ENCODE measurements at places on chromosomes 6 and 20. TPM values are rescaled to one million over a fixed set of nuclear protein-coding genes. Genes with fewer than 3 reads are reported as not detected.

The PLA2G7 gene
- total RNA-seq, result not detected

The LMBRD1 gene
- total RNA-seq, result 47.6 TPM

The LY86 gene
- not detected for total RNA-seq

The OPRM1 gene
- total RNA-seq, result not detected

The IL17A gene
- total RNA-seq, result not detected

The SIRPG gene
- not detected for total RNA-seq

The TINAG gene
- not detected for total RNA-seq

The TLDC2 gene
- total RNA-seq, result 0.18 TPM

The KHDRBS2 gene
- total RNA-seq, result not detected
